Fibroblast of skin of back (primary cell): ENCODE measurements at places on chromosomes 1 and 21.

DNA sequence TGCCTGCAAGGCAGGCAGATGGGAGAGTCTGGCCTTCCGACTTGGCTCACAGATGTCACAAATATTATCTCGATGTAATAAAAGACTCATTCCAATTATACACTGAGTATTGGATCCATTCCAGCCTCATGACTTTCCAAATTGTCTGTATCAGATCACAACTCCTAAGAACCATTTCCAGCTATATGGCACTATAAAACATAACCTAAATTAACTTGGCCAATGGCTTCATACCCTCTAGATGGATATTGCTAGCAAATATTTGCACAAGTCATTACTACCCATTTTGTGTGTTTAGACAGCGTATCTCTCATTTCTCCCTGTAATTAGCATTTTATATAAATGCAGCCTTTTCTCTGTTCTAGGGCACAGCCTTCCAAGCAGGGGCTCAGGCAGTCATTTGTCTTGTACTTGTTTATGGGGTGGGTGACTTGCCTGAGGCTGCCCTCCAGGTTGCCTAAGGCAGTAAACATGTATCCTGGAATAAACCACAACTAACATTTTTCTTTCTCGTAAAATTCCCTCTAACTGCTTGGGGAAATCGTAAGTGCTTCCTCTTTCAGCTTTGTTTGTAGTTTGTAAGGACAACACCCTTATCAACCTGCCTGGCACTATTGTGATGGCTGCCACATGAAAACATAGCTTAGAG, 70.6 kb upstream of the KCNJ6 start:
- DNase-seq: no peak

GRCh38 chr1:170205301-170205700, 59.5 kb downstream of the NTMT2 start:
- peak; percentile 16 for DNase-seq

GRCh38 chr1:3575993-3576392, 35.3 kb downstream of the MEGF6 start:
- no peak for DNase-seq

DNA sequence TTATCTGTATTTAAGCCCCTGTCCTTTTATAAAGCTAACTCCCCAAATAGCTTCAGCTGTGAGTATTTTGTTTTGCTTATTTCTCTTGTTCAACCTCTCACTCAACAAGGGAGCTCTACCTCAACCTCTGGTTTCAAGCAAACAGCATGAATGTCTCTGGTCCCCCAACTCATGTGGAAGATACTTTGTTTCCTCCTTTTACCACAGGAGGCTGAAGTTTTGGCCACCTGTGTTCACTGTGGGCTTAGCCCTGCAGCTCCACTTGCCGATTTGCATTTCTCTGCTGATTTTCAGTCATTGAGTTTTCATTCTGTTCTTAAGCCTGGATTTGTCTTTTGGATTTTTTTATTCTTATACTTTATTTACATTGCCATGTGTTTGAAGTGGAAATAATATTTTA, 613.1 kb downstream of the USP25 start:
- DNase-seq: no peak
